ENCODE measurements at places on chromosomes 2 and 18. TPM values are rescaled to one million over a fixed set of nuclear protein-coding genes. Genes with fewer than 3 reads are reported as not detected.

AMER3 gene
- not detected for total RNA-seq

- no peak for DNase-seq
Observed at GRCh38 chr2:174759381-174760065, 4.7 kb downstream of the CHRNA1 start.

DNA sequence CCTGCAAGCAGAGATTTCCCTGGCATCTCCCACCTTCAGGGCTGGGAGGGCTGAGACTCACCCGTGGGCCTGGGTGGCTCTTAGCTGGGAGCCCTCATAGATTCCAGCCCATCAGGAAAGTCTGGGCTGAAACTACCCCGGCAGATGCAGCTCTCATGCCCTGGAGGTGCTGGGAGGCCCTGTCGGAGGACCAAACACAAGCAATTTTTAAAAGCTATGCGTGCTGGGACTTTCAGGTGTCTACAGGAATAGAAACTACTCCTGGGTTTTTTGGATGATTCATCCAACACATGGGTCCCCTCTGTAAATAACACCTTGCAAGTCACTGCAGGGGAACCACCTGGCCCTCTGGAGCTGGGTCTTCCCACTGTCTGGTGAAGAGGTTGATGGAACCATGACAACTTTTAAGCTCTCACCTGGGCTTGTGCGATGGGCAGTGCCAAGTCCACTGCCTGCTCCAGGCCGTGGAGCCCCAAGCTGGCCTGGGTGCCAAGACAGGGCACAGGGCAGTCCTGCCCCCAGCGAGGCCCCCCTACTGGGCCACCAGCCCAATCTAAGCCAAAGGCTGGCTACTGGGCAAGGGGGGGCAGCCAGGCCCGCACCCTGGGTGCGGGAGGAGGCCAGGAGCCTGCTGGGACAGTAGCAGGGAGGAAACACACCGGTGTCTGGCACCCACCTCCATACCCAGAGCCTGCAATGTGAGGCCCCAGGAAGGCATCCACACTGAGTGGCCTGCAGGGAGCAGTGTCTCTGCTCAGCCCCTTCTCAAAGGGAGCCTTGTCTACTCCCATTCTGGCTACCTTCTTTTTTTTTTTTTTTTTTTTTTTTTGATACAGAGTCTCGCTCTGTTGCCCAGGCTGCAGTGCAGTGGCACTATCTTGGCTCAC, 1.1 kb upstream of the GPR55 start:
- peak; percentile 29 for DNase-seq

- DNase-seq = no peak
Observed at GRCh38 chr18:32509111-32509510, 38.4 kb upstream of the GAREM1 start.

- DNase-seq = no peak
Observed at GRCh38 chr18:40437517-40437916, 1517.5 kb upstream of the PIK3C3 start.

GRCh38 chr2:219512524-219513216, 1.6 kb upstream of the ASIC4 start:
- DNase-seq = no peak

REG3G gene
- total RNA-seq = not detected

DNPEP gene
- 79.5 TPM for total RNA-seq

GRCh38 chr18:79524181-79525078, 128.7 kb downstream of the NFATC1 start:
- DNase-seq = peak; percentile 48

CDH7 gene
- not detected for total RNA-seq

DNA sequence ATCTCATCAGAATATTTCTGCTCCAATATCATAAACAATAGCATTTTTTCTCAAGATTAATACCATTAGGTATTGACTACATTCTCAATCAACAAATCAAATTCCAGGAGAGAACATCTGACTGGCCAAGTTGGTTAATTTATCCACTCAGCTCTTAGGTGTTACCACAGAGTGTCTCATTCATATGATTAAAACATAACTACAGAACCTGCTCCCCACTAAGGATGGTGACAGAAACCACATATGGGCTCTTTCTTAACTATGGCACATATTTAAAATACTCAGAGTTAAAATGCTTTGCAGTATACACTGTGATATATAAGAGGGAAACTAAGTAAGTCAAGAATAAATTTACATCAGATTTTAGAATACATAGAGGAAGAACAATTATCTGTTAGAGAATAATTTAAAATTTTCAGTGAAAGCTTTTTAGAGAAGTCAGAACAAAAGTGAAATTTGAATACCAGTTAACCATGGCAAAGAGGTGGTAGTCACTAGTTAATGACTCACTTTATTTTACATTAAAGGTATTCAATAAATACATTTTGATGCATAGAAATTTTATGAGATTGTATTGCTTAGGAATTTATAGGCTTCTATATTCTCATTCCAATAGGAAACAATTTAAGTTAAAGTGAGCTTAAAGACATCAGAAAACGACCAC, 1120.8 kb upstream of the TMEFF2 start:
- DNase-seq = no peak

DNA sequence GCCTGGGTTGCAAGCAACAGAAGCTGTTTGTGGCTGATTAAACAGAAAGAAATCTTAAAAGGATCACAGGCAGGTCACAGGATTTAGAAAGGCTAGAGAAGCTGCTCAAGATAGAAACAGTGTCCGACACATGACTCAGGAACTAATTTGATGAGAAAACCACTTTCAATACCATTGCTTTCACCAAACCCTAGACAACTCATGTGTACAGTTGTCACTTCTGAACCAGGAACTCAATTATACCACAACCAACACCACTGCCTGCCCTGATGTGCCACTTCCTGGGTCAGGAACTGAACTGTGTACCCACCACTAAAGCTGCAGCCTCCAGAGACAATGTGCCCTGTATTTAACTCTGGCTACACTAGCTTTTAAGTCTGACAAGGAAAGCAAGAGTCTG, 56.0 kb downstream of the TMEM247 start:
- no peak for DNase-seq

INHA gene
- total RNA-seq = not detected

DNA sequence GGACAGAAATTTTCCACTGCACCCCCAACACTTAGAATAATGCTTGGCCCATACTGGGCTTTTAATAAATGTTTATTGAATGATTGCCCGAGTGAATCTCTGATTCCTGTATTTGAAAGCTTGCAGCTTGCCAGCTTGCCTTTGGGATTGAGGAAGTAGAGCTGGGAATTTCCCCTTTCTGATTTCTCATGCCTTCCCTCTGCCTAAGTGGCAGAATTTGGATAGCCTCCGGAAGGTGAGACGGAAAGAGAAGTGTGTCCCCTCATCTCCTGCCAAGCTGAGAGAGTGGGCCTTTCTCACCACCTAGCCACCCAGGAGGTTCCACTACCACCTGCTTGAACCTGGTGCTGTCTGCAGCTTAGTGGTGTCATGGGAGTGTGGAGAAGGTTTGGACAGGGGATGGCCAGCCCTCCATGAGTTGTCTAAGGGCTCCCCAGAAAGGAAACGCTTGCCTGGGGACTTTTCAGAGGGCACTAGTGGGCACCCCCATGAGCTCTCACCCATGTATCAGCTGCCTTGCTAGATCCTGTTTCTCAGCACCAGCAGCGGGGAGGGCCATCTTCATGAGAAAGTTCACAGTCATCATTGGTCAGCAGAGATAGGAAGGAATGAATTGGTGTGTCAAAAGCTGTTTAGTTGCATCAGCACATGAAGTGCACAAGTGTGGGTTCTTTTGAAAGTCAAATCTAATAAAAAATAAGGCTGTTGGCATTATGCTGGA, 8.6 kb upstream of the NCOA1 start:
- DNase-seq = no peak

CAPN14 gene
- 0.15 TPM for total RNA-seq

GAL3ST2 gene
- total RNA-seq = not detected

- no peak for DNase-seq
Observed at GRCh38 chr2:125711075-125711474, 944.9 kb upstream of the GYPC start.

DNA sequence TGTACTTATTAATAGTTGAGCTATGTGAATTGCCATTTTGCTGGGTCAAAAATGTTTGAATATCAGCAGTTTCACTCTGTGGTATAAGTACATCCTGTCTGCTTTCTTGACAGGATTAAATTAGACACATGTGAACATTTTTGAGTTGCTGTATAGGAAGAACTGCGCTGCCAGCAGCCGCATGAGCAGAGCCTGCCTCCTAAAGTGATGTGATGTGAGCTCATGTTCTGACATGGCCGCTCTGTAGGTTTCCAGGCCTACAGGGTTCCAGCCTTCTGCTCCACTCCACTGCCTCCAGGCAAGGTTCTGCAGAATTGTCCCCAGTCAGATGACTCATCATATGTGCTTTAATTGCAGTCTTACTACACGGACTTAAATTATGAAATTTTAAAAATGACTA, 119.7 kb upstream of the NFATC1 start:
- no peak for DNase-seq

SLC8A1 gene
- total RNA-seq = 58.5 TPM

CNNM3 gene
- 29.0 TPM for total RNA-seq

DNA sequence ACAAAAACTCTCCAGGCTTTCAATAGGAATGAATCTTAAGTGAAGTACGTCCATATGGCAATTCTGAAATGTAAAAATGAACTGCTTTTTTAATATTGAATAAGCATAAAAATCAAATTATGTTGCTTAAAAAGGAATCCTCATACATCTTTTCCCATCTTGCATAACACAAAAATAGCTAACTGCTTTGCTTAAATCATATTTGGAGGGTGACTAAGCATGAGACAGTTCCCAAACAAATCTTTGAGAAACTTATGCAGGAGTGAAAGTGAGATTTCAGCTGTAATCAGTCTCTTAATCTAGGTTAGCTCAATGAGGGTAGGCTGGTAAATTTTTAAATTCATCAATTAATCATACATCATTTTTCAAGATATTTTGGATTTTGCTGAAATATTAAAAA, 111.5 kb downstream of the MBD5 start:
- no peak for DNase-seq

DNA sequence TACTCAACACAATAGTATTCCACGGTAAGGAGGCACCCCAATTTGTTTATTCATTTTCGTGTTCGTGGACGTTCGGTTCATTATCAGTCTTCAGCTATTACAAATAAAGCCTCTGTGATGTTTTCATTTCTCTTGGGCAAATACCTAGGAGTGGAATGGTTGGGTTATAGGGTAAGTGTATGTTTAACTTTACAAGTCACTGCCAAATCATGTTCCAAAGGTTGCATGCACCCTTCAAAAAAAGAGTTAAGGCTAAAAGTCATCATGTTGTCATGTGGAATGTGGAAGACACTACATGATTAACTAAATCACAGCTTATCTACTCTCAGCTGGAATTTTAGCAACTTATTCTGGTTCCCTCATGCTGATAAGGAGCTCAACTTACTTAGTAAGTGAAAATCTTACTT, 15.8 kb downstream of the INO80C start:
- no peak for DNase-seq

DNA sequence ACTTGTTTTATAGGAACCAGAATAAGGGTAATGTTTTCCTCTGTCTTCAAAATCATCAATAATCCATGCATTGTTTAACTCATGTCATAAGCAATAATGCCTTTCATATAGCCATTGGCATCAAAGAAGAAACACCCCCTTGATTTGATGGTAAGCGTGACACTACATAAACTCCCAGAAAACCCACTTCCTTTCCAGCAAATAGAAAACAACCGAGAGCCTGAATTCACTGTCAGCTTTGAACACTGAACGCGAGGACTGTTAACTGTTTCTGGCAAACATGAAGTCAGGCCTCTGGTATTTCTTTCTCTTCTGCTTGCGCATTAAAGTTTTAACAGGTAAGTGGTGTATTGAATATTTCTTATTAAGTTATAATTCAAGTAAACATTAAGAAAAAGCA, at the start of gene ICOS:
Gene ICOS, plus strand, starts transcription at position 229 of the 400 bp plus-strand sequence. Its CDS starts 52 bp downstream, at position 281.
- DNase-seq = no peak

EFR3B gene
- 9.0 TPM for total RNA-seq

- DNase-seq = peak; percentile 46
Observed at GRCh38 chr2:241811201-241811951, 2.4 kb downstream of the NEU4 start.

TUBA3E gene
- not detected for total RNA-seq

GALNT13 gene
- total RNA-seq = 2.4 TPM

DNA sequence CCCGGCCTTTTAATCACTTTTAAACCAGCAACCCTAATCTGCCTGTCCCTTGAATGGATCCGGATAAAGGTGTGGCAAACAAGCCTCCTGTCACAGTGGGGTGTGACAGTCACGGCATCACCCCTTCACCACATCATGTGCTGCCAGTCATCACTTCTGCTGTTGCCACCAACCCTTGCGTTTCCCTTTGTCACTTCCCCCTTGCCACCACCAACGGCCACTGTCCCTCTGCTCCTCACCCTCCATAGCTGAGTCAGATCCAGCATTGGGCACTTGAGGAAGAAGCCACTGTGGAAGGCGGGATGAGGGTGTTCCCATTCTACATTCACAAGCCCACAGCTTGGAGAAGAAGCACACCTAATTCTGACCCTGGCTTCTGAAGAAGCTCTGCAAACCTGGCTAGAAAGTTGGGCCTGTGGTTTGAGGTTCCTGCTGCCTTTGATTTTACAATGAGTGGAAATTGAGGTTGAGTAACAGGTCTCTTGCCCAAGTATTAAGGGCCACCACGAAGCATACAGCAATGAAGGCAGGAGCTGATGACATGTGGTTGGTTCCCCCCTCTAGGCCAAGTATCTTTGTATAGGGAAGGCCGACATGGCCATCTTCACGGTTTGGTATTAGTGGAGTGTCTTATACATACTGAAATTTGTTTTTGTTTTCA, 22.9 kb upstream of the DARS1 start:
- DNase-seq = peak; percentile 82

SDC1 gene
- 90.0 TPM for total RNA-seq

GRCh38 chr18:45997700-45998151, 30.6 kb upstream of the EPG5 start:
- DNase-seq = no peak

TRIM54 gene
- not detected for total RNA-seq

SPDYA gene
- 1.9 TPM for total RNA-seq

GRCh38 chr2:212686285-212686895, 147.8 kb upstream of the ERBB4 start:
- peak; percentile 47 for DNase-seq

DNA sequence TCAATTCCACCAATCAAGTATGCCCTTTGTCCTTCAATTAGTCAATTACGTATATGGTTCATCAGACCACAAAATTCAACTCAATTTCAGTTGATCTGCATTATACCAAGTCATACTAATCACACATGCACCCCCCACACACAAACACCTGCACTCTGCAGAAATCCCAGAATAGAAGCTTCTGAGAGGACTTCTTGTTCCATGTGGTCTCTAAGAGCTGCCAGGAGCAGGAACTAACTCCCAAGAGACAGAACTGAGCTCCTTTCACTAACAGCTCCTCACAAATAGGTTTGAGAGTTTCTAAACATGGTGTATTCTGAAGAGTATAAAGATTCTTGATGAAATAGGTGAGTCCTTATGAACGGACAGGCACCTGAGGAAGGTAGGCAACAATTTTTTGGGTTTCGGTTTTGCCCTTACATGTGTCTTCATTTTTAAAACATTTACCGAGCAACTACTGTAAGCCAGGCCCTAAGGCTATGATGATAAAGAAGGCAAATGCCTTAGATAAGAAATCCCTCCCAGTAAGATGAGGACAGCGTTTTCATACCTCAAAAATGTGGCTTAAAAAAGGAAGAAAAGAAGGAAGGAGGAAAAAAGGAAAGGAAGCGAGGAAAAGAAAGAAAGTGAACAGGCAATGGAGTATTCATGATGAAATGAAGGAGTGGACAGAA, 183.1 kb downstream of the PID1 start:
- no peak for DNase-seq

All from lower lobe of right lung (tissue), 2 donors.